Urinary bladder (tissue), 4 donors: ENCODE measurements at places on chromosomes 13 and 19. TPM values are rescaled to one million over a fixed set of nuclear protein-coding genes. Genes with fewer than 3 reads are reported as not detected.

- DNase-seq, result no peak
Measured at GRCh38 chr19:42465827-42466280, 23.1 kb upstream of the CXCL17 start.

DNA sequence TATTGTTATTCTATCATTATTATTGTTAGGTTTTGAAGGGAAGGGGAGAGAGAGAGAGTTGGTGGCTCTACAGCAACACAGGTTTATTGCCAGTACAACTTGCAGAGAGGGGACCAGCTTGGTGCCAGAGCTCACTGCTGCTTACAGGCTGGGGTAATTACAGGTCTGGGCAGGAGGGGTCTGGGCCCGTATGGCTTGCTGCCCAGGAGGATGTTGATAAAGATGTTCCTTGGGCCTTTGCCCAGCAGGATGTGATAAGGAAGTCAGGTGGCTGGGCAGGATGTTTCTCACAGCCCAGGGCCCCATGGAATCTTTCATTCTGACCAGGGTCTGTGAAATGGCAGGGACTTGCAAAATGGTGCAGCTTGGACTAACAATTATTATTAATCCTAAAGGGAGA is 64.2 kb upstream of the ZNF599 start:
- no peak for DNase-seq

DNA sequence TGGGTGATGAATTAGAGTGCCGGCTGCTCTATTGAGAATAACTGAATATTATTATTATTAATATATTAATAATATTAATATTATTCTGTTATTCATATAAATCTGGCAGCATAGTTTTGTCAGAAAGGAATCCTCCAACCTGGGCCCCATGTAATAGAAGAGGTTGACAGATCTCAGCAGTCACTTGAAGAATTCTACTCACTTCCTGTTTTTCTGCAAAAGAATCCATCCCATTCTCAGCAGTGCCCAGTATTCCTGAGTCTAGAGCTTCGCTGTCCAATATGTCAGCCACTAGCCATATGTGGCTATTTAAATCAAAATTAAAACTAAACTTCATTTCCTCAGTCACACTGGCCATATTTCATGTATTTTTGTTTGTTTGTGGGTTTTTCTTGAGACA is 72.4 kb upstream of the USPL1 start:
- no peak for DNase-seq

GGACT gene
- 3.5 TPM for total RNA-seq

ACTMAP gene
- total RNA-seq, result 0.79 TPM

GAS6 gene
- 55.1 TPM for total RNA-seq
